ENCODE measurements at places on chromosomes 3 and 15. TPM values are rescaled to one million over a fixed set of nuclear protein-coding genes. Genes with fewer than 3 reads are reported as not detected.

Gene MINAR1
- total RNA-seq, result 0.72 TPM

GRCh38 chr3:134666885-134667284 lies 16.1 kb upstream of the KY start:
- H3K27ac ChIP-seq, result no peak overlapping the region
- no peak for DNase-seq
- H3K4me1 ChIP-seq, result no peaks in the 10 kb centered on the region
- no peak overlapping the region for H3K4me3 ChIP-seq
- H3K36me3 ChIP-seq, result no peaks in the 10 kb centered on the region

Gene CFAP91
- not detected for total RNA-seq

DNA sequence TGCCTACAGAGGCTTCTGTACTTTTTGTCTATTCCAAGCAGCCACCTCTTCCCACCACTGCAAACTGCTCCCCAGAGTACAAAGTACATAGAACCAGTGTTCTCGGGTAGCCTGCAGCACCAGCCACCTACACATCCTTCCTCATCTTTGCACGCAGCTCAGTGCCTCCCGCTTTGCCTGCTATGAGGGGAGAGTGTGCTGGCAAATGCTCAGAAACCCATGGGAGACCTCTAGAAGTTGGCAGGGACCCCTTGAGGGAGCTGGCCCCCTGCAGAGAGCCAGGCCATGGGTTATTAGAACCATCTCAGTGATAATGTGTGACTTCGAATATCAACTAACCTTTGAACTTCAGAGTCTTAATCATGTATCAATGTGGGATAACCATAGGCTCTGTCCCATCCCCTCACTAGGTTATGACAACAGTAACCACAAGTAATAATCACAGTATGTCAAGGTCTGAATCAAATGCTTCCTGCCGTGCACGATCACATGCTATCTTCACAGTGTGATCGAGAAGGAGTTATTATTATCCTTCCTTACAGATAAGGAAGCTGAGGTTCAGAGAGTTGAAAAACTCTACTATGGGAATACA lies 22.8 kb upstream of the SMAD3 start:
- H3K36me3 ChIP-seq, result no peaks in the 10 kb centered on the region
- no peak overlapping the region for H3K27ac ChIP-seq
- no peak for DNase-seq
- no peak overlapping the region for H3K4me3 ChIP-seq

- no peaks in the 10 kb centered on the region for H3K36me3 ChIP-seq
- no peaks in the 10 kb centered on the region for H3K27me3 ChIP-seq
- H3K27ac ChIP-seq, result no peak overlapping the region
Observed at GRCh38 chr3:54527953-54528352, 399.9 kb downstream of the LRTM1 start.

Gene GJD2
- not detected for total RNA-seq

Gene KLF15
- total RNA-seq, result 4.8 TPM

Gene EBLN2
- total RNA-seq, result 2.2 TPM

Measured in K562 (cell line).